NCI-H1436 treated with DMSO at 0.1 percent for 48 hours (cell line): ENCODE measurements at places on chromosomes 4 and X.

DNA sequence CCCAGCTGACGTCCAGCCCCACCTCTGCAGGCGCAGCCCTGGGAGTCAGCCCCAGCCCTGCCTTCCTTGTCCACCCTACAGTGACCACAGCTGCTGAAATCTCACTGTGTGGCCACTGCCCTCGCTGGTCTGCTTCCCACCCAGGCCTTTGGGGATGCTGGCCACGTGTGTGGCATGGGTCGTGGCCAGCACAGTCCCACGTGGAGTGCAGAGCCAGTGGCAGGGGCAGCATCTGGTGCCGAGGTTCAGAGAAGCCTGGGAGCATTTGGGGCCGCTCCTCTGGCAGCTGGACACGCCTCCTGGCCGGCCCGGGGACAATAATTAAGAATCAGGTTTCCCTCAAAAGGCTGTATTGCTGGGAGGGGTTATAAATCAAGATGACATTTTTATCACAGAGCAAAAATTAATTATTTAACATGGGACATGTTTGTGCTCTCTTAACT is 92.1 kb downstream of the HMX1 start:
- DNase-seq: no peak

- no peak for DNase-seq
Observed at GRCh38 chrX:6184900-6185515, 43.7 kb downstream of the NLGN4X start.

- DNase-seq: no peak
Observed at GRCh38 chrX:100980608-100981497, 11.3 kb downstream of the ARL13A start.

DNA sequence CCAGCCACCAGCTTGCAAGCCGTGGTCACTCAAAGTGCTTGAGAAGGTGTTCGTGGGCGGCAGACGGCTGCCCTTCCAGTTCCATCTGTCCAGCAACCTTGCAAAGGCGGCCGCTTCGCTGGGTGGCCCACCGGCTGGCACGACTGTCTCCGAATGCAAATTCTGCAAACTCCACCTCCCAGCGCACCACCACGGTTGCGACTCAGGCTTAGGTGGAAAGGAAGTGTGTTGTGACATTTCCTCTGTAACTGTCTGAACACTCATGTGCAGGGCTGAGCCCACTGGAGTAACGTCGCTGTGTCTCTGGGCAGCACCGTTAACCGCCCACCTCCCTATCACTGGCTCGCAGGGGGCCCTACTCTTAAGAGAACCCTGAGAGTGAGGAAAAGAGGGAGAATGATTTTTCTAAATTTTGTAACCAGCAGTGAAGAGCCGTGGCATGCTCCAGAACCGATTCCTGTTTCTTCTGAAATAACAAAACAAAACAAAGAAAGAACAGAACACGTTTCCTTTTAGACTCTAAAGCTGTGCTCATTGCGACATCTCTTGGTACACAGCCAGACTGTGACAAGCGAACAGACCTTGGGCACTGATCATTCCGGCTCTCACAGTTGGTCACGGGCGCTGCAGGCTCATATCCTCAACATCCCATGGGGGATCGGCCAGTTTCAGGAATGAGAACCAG is at the start of gene P2RY8:
Gene P2RY8 (minus strand): TSS at position 155 of the 685 bp plus-strand sequence. CDS start 70,627 bp downstream, outside the sequence.
- DNase-seq: peak; percentile 1

- DNase-seq: no peak
Observed at GRCh38 chr4:81650606-81651242, 179.0 kb upstream of the RASGEF1B start.

GRCh38 chr4:85402371-85402770 is 72.6 kb upstream of the ARHGAP24 start:
- DNase-seq: no peak

DNA sequence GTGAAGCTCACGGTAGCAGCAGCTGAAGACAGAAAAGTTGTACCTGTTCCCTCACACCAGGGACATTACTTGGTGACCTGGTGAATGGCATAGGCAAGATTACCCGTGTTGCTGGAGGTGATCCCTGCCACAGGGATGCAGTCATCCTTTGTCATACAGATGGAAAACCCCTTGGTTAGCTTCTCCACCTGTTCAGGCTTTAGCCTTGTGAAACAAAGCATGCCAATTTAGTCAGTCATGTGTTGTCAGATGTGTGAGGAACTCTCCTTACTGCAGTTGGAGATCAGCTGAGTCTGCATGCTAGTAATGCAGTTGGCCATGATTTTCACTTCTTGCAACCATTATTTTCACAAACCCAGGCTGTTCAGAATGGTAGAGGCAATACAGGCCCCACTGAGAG is 41.0 kb downstream of the AMELX start:
- DNase-seq: no peak

GRCh38 chr4:113831457-113831856 is 69.9 kb upstream of the CAMK2D start:
- no peak for DNase-seq

- no peak for DNase-seq
Observed at GRCh38 chrX:37320541-37321203, 28.5 kb upstream of the PRRG1 start.

GRCh38 chrX:40971736-40972135 is 113.5 kb upstream of the USP9X start:
- no peak for DNase-seq

- DNase-seq: no peak
Observed at GRCh38 chr4:6122496-6122895, 77.9 kb downstream of the JAKMIP1 start.

DNA sequence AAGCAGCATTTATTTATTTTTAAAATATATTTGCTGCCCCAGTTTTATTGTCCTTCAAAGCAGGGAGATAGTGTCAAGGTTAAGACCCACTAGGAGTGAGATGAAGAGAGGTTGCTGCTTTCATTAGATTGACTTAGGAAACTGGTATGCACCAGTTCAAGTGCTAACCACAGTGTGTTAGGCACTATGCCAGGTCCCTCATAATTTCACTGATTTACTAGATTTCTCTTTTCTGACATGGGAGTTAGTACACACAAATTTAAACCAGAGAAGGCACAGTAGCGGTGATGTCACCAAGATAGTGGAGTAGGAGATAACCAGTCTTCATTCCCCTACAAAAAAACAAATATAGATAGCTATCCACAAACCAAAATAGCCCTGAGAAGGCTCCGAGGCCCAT is 14.3 kb downstream of the RRAGB start:
- DNase-seq: no peak

DNA sequence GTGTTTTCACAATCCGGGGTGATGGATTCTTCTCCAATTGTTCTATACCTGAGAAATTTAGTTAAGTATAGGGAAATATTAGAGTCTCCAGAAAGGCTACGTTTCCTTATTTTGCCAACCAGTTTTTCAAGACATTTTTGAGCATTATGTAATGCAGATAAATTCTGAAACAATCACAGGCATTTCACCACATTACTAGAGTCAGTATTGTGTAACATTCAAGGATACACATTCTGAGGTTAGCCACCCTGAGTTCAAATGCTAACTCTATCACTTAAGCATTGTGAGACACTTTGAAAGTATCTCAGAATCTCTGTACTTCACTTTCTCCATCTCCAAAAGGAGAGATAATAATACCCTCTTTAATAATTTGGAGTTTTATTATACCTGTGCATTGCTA is 10.6 kb downstream of the SULT1B1 start:
- DNase-seq: no peak

DNA sequence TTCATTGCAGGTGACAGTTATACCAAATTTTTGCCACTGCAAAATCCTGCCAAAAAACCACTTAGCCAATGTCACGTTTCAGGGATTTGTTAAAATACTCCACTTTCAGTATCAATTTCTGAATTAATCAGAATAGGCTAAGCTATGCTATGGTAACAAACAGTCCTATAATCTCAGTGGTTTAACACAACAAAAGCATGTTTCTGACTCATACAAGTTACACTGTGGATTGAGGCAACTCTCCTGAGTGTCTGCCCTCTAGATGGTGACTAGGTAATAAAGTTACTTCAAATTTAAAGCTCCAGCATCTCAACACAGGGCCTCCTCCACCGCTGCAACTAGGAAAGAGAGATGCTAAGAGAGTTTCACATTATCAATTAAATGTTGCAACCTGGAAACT is 23.0 kb upstream of the RADX start:
- DNase-seq: no peak
